Stimulated activated CD4-positive, alpha-beta T cell treated with anti-CD3 and anti-CD28 coated beads, Interleukin-4, amount 100 ng/mL, for 4 hours (primary cell): ENCODE measurements at places on chromosomes 6 and 20.

DNA sequence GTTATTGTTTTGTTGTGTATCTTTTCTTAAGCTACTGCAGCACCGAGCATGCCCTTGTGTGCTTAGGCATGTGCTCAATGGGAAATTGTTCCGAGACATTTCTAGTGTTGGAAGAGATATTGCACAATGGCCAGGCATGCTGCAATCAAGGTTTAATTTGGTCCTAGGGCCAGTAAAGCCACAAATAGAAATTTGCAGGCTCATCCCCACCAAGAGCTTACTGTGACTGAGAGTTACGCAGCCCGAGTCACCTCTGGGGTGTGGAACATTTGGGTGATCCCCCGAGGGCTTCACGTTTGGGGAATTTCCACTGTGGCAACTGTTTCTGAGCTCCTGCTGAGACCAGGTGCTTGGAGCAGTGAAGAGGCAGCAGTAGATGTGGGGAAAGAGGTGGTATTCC lies 65.8 kb downstream of the ADTRP start:
- DNase-seq = peak; percentile 42

- DNase-seq = no peak
These were observed 14.4 kb downstream of the MYB start for GRCh38 chr6:135195522-135195921.

DNA sequence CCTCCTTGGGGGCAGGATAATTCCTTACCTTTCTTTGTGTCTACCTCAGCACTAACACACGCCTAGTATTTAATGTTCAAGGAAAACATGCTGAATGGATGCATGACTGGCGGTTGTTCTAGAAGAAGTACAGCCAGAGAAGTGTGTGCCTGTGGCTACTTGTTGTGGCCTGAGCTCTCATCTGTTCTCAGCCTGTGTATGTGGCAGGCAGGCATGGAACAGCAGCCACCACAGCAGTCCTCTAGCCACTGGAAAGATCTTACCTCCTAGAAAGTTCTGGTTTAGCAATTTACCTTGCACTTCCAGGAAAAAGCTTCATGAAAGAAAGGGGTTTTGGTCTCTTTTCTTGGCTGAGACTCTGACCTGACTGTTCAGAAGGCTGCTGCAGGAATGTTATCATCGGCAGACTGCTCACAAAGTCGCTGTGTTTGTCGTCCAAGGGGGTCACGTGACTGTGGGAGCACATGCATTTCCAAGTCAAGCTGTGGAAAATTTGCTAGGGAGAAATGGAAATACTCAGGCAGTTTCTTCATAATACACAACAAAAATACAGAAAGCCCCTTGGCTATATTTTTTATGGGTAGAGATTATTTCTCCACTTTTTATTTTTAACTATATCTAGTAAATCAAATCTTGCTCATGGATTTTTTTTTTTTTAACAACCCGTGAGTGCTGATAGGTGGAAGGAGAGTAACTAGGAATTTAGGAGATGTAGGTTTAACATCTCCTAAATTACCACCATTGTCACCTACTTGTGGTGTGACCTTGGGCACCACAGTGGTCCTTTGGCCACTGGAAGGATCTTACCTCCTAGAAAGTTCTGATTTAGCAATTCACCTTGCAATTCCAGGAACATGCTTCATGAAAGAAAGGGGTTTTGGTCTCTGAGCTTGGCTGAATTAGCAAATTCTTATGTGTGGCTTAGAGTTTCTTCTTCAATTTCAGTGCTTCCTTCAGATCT lies 110.8 kb upstream of the GPR6 start:
- no peak for DNase-seq

GRCh38 chr6:129393654-129394053 lies 316.3 kb downstream of the ARHGAP18 start:
- DNase-seq = no peak

DNA sequence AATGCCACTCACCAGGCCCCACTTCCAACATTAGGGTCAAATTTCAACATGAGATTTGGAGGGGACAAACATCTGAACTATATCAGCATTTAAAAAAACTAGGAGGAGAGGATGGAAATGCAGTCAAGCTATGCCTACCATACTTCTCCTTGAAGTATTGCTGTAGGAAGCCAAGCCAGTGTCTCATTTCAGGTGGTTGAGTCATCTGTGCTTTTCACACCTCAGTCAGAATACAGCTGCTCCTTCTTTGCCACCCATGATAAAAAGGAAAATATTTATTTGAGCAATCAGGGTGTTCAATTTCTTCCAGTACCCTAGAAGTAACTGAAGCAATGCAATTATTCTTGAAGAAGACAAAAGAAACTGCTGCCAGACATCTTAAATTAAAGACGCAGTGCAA lies 47.0 kb upstream of the EEF1E1 start:
- DNase-seq = no peak

DNA sequence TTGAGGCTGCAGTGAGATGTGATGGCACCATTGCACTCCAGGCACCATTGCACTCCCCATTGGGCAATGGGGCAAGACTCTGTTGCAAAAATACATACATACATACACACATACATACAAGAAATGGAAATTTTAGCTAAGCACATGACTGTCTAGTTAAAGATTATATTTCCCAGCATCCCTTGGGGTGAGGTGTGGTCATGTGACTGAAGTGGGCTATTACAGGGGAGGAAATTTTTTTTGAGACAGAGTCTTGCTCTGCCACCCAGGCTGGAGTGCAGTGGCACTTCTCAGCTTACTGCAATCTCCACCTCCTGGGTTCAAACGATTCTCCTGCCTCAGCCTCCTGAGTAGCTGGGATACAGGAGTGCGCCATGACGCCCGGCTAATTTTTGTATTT lies 32.0 kb upstream of the HMGA1 start:
- DNase-seq = no peak

- no peak for DNase-seq
These were observed 107.3 kb downstream of the GMPR start for GRCh38 chr6:16345449-16346330.
